ENCODE measurements at places on chromosomes 12 and 14. TPM values are rescaled to one million over a fixed set of nuclear protein-coding genes. Genes with fewer than 3 reads are reported as not detected.

GRCh38 chr12:57104292-57104910, 6.8 kb downstream of the STAT6 start:
- no peak for DNase-seq

RTL1 gene
- polyA plus RNA-seq, result not detected

- no peak for DNase-seq
Measured at GRCh38 chr14:72822946-72823611, 70.8 kb downstream of the DPF3 start.

DNA sequence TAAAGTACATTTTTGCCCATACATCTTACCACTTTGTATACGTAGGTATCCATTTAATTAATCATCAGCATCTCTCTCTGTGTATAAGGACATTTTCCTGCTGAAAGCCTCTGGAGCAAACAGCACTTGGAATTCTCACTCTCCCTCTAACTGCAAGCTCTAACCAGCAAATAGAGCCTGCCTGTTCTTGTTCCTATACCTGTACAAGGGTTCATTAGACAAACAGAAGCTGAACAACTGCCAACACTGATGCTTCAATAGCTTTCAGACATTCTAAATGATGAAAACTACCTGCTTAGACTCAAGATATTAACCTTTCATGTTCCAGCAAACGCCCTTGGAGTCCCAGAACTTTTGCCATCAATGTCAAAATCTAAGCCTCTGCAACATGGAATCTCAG, 98.0 kb downstream of the KCNH5 start:
- peak; percentile 2 for DNase-seq

GYS2 gene
- 0.33 TPM for polyA plus RNA-seq

HHIPL1 gene
- polyA plus RNA-seq, result 0.68 TPM

- no peak for DNase-seq
Measured at GRCh38 chr14:23110579-23111365, 6.0 kb upstream of the CIROP start.

- no peak for DNase-seq
Measured at GRCh38 chr14:91373591-91374254, 43.9 kb downstream of the CCDC88C start.

DNA sequence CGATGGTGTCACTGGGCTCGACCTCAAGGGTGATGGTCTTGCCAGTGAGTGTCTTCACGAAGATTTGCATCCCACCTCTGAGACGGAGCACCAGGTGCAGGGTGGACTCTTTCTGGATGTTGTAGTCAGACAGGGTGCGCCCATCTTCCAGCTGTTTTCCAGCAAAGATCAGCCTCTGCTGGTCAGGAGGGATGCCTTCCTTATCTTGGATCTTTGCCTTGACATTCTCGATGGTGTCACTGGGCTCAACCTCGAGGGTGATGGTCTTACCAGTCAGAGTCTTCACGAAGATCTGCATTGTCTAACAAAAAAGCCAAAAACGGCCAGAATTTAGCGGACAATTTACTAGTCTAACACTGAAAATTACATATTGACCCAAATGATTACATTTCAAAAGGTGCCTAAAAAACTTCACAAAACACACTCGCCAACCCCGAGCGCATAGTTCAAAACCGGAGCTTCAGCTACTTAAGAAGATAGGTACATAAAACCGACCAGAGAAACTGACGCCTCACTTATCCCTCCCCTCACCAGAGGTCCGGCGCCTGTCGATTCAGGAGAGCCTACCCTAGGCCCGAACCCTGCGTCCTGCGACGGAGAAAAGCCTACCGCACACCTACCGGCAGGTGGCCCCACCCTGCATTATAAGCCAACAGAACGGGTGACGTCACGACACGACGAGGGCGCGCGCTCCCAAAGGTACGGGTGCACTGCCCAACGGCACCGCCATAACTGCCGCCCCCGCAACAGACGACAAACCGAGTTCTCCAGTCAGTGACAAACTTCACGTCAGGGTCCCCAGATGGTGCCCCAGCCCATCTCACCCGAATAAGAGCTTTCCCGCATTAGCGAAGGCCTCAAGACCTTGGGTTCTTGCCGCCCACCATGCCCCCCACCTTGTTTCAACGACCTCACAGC, 717 bp downstream of the UBC start:
- DNase-seq, result peak; percentile 96

GRCh38 chr12:126747530-126748149, 1519.3 kb upstream of the TMEM132C start:
- peak; percentile 59 for DNase-seq

GRCh38 chr14:95953111-95953724, 76.6 kb downstream of the TUNAR start:
- DNase-seq, result no peak

- peak; percentile 79 for DNase-seq
Measured at GRCh38 chr12:131454418-131455217, 256.3 kb upstream of the SFSWAP start.

KERA gene
- polyA plus RNA-seq, result not detected

IL26 gene
- not detected for polyA plus RNA-seq

DNA sequence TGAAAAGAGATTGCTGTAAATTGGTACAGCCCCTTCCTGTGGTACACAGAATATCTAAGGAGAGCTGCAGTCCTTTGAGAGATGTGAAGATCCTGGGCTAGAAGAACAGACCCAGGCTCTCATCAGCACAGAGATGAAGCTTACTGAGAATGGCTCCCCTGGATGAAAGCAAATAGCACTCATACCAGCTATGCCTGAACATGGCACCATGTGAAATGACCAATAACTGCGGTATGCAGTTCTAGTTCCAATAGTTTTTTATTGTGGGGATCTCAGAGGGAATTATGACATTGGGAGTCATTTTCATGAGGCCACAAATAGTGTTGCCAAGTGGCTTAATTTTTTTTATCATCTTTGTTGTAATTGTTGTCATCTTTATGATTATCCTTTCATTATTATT, 15.4 kb upstream of the TRHDE start:
- DNase-seq, result no peak

- no peak for DNase-seq
Measured at GRCh38 chr12:104825408-104825807, 132.7 kb downstream of the SLC41A2 start.

DNA sequence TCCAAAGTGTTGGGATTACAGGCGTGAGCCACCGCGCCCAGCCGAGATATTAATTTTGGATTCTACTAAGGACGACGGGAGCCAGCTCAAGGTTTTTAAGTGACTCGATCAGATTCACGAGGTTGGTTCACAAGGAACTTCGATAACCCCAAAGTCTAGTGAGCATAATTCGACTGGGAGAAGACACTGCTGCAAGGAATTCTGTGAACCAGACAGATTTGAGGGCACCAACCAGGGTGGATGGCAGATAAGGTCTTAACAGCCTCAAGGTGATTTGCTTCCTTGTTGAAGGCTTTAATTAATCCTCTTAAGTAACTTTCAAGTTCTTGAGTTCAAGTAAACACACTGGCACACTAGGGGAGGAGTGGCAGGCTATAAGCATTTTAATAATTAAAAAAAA, 1.1 kb upstream of the KLHDC2 start:
- no peak for DNase-seq

- DNase-seq, result no peak
Measured at GRCh38 chr12:70393787-70394499, 27.9 kb downstream of the KCNMB4 start.

DNA sequence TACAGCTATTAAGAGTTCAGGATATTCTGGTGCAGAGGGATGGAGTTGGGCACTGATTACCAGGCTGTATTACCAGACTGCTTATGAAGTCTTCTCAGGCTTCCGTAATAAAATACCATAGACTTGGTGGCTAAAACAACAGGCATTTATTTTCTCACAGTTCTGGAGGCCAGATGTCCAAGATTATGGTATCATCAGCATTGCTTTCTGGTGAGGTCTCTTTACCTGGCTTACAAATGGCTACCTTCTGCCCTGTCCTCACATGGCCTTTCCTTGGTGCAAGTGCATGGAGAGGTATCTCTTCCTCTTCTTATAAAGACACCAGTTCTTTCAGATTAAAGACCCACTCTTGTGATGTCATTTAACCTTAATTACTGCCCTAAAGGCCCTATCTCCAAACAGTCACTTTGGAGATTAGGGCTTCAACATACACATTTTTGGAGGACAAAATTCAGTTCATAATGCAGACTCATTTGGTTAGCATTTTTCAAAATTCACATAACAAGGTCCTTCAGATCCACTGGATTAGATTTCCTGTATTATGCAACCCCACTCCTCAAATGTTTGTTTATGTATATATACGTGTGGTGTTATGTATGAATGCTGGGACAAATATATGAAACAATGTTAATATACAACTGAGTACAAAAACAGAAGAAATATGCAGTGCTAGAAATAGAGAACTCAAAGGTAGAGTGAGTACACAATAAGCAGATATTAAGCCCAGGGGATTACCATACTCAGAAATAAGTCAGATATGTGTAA, 9.3 kb upstream of the ATP2B1 start:
- DNase-seq, result no peak

- DNase-seq, result no peak
Measured at GRCh38 chr14:68767248-68767645, 25.6 kb downstream of the ZFP36L1 start.

PIK3C2G gene
- 8.4 TPM for polyA plus RNA-seq

NR4A1 gene
- 55.0 TPM for polyA plus RNA-seq

GRCh38 chr12:94561943-94562411, 88.4 kb downstream of the TMCC3 start:
- peak; percentile 43 for DNase-seq

DNA sequence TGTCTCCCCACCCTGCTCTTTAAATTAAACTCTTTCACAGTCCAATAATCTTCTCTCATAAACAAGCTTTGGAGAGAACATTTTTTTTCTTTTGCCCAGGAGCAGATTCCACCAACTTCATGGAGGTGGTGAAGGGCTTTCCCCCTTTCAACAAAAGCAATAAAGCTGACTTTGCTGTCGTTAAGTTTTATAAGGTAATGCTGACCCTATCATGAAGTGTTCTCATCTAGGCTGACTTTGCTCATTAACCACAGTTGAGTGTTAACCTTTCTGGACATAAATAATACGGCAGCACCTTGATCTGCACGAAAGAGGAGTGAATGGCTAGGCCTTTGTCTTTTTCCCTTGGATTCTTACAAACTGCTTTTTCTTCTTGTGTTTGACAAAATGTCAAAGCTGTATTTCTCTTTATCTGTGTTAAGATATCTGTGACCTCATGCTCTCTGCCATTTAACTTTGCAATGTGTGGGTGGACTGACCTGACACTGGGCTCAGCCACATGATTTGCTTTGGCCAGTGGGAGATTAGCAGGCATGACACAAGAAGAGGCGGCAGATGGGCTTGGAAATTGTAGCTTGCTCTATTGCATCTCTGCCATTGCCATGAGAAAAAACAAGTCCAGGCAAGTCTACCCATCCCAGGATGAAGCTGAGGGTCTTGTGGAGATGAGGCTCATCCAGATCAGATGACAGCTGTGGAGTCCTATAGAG, 470.9 kb upstream of the CCDC196 start:
- no peak for DNase-seq

ACRBP gene
- 1.1 TPM for polyA plus RNA-seq

- DNase-seq, result no peak
Measured at GRCh38 chr12:127310548-127310947, 956.4 kb upstream of the TMEM132C start.

DNA sequence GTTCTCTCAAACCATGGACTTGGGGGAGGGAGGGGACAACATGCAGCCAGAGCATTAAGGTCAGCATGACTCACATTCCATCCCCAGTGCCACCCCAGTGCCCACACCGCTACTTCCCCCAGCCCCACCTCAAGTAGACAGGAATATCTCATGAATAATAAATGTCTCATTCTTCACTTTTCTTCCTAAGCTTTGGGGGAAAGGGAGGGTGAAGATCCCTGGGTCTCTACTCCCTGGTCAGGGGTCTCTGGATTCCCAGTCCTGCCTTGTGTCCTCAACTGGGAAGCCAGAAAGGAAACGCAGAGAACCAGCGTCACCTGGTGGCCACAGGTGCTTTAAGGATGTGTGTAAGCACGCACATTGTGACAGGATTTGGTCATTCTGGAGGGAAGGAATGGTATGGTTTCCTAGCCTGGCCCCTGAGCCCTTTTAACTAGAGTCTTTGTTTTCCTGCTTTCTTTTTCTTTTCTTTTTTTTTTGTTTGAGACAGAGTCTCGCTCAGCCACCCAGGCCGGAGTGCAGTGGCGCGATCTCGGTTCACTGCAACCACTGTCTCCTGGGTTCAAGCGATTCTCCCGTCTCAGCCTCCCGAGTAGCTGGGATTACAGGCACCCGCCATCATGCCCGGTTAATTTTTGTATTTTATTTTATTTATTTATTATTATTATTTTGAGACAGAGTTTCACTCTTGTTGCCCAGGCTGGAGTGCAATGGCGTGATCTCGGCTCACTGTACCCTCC, 3.4 kb downstream of the GPR84 start:
- peak; percentile 94 for DNase-seq

GRCh38 chr12:7872566-7873319, at the start of gene SLC2A14:
Gene SLC2A14, minus strand, starts transcription at chr12:7872915. Its CDS starts 3,035 bp downstream, at chr12:7869880.
- DNase-seq, result peak; percentile 12

GRCh38 chr14:93655078-93655750, 133.1 kb downstream of the PRIMA1 start:
- no peak for DNase-seq

PLD4 gene
- not detected for polyA plus RNA-seq

GRCh38 chr12:87329076-87329863, 699.9 kb downstream of the C12orf50 start:
- DNase-seq, result no peak

DNA sequence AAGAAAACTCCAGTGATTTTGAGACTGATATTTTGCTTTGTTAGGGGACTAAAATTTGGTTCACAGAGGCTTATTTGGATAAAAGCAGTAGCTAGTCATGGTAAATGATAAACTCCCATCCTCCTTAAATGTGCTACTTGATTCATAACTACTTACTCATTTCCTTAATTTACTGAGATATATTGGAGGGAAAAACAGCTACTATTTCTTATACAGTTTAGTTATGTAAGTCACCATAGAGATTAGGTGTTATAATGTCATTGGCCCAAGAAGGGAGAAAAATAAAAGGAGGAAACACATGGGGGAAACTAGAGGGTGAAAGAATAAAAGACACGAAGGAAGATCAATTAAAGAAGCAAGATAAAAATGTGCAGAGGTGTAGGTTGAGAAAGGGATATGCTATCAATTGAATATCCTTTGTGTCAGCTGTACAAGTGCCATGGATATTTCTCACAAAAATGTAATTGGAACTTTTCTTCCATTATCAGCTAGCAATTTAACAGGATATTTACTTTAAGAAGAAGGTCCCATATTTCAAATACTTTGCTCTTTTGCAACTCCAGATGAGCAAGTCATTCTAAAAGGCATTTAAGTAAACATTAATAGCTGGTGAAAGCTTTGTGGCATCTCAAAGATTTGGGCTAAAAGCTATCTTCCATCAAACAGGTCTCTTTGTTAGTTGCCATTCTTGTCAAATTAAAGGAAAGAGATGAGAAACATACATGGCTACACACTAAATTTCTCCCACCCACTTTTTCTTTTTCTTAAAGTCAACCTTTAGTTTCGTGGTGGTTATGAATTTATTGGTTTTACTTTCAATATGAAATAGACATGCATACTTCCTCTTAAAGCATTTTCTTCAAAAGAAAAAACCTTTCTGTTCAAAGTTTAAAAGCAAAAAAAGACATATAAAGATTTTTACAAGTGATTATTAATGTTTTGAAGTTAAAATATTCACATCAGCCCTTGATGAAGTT, 439.5 kb downstream of the CCER1 start:
- no peak for DNase-seq

GTF2A1 gene
- polyA plus RNA-seq, result 4.7 TPM

TNFAIP2 gene
- 82.2 TPM for polyA plus RNA-seq

- DNase-seq, result no peak
Measured at GRCh38 chr12:5379749-5380496, 52.0 kb upstream of the NTF3 start.

Data from stomach (tissue), 19 donors.